T-cell (primary cell): ENCODE measurements at places on chromosomes 16 and 17.

DNA sequence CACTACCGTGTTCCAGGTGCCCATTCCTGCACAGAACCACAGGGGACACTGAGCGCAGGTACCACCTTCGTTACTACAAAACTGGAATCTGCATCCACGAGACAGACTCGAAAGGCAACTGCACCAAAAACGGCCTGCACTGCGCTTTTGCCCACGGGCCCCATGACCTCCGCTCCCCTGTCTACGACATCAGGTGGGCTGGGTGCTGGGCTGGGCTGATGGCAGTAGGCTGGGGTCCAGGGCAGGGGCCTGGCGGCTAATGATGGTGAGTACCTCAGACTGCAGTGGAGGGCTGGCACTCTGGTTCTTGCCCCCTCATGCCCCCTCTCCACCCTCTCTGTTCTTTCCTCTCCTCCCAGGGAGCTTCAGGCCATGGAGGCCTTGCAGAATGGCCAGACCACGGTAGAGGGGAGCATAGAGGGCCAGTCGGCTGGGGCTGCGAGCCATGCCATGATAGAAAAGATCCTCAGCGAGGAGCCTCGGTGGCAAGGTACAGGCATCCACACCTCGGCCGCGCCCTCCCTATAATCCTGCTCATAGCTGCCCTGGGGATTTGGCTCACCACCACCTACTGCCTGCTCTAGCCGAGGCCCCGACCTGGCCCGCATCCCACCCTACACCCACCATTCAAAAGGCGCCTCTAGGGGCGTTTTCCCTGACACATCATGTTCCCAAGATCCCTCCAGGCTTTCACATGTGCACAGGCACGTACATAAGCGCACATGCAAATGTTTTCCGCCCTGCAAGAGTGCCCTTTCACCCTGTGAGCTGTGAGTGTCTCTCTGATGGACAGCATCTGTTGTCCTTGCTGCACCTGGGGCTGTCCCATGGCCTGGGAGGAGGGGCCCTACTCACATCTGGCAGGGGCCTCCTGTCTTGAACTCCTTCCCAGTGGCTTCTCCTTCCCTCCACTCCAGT is 27.7 kb downstream of the UNK start:
- H3K27ac ChIP-seq = no peak overlapping the region
- DNase-seq = no peak
- H3K36me3 ChIP-seq = peaks cover 45% of the 10 kb centered on the region

DNA sequence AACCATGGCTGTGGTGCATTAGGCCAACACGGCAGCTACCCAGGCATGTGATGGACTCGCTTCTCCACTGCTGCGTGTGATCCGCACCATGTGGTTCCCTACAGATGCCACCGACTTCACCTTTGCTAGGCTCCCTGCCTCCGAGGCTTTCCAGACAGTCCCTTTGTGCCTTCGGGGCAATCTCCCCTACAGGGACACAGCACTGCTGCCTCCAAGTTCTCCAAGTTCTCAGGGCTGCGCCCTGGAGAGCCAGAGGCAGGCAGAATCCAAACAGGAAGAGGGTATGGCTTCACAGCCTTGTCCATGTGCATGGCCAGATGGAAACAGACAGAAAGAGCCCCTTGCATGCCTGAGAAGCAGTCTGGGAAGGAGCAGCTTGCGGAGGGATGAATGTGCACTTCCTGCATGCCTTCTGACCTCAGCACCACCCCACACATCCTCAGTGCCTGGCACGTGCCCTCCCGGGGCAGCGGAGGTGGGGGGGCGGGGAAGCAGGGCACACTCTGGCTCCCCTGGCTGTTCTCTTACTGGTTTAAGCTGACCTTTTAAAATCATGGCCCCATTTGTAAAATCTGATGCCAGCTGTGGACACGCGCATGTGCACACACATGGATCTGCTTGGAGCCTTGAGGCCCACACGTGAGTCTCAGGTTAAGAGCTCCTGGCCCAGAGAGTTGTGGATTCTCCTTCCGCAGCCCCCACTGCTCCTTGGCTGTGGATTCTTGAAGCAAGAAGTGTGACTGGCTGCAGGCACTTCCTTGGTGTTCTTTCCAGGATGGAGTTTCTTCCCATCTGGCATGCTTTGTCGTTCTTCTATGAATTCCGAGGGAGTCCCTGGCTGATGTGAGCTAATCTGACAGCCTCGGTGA is 55.3 kb upstream of the MTSS2 start:
- H3K27me3 ChIP-seq = no peaks in the 10 kb centered on the region
- no peak overlapping the region for H3K27ac ChIP-seq
- H3K36me3 ChIP-seq = peaks cover 31% of the 10 kb centered on the region
- H3K4me1 ChIP-seq = peaks cover 33% of the 10 kb centered on the region

- no peaks in the 10 kb centered on the region for H3K27me3 ChIP-seq
- H3K27ac ChIP-seq = no peak overlapping the region
- DNase-seq = no peak
- peaks cover 7% of the 10 kb centered on the region for H3K36me3 ChIP-seq
- no peak overlapping the region for H3K4me3 ChIP-seq
Observed at GRCh38 chr16:9118170-9118569, 26.7 kb downstream of the HAPSTR1 start.

- H3K27me3 ChIP-seq = no peaks in the 10 kb centered on the region
- no peak overlapping the region for H3K27ac ChIP-seq
- H3K4me3 ChIP-seq = no peak overlapping the region
- H3K4me1 ChIP-seq = no peaks in the 10 kb centered on the region
- DNase-seq = no peak
- peaks cover 4% of the 10 kb centered on the region for H3K36me3 ChIP-seq
Observed at GRCh38 chr16:920717-921116, 50.1 kb downstream of the LMF1 start.

GRCh38 chr17:32370426-32370825 is 20.5 kb downstream of the ZNF207 start:
- H3K27ac ChIP-seq = no peak overlapping the region
- peaks cover 11% of the 10 kb centered on the region for H3K36me3 ChIP-seq
- DNase-seq = no peak
- H3K4me1 ChIP-seq = no peaks in the 10 kb centered on the region
- no peaks in the 10 kb centered on the region for H3K27me3 ChIP-seq

DNA sequence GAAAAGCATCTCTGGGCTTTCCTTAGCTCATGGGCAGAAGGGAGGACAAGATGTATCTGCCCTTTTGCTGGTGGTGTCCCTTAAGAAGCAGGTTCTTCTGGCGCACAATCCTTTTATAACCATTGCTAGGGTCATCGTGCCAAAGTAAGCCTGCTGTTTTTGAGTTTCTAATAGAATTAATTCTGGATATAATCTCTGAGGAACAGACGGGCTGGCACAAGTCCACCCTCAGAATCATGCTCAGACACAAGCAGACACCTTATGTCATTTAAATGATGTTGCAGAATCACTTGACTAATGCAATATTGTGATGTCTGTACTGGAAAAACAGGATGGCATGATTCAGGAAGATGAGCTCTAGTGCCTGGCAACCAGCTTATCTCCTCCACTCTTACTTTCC is 18.8 kb upstream of the MMD start:
- H3K4me3 ChIP-seq = no peak overlapping the region
- no peak for DNase-seq
- H3K36me3 ChIP-seq = no peaks in the 10 kb centered on the region
- H3K4me1 ChIP-seq = no peaks in the 10 kb centered on the region

DNA sequence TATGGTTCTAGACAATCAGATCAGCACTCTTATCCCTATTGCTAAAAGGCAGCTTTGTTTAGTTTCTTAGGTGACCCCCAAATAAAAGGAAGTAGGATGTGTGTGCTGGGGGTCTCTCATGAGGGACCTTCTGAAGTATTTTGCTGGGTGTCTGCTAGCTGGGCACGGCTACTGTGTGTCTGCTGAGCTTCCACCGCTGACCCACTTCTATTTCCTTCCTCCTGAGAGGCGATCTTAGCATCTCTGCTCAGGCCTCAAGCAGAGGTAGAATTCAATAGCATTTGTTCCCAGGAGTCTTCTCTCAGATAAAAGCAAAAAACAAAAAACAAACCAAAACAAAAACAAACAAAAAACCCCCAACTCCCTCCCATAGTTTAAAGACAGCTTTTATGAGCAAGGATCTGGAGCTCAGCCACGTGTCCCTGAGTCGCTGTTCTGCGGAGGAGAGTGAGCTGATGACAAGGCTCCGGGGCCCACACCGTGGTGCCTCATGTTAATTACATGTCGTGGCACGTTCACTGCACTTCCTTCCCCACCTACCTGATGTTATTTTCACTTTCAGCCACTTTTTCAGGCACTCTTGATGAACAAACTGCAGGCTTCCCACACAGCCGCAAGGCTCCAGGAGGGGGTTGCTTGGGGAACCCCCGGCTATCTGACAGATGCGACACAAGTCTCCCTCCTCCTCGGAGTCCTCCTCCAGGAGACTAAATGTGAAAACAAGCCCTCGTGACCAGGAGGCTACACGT is 83.5 kb downstream of the MARCHF10 start:
- H3K27ac ChIP-seq = peak overlapping the region; percentile 86
- H3K4me1 ChIP-seq = peaks cover 4% of the 10 kb centered on the region
- DNase-seq = peak; percentile 45
- no peaks in the 10 kb centered on the region for H3K27me3 ChIP-seq

GRCh38 chr17:40433551-40434415 is 9.5 kb upstream of the IGFBP4 start:
- no peak overlapping the region for H3K27ac ChIP-seq
- no peak overlapping the region for H3K4me3 ChIP-seq
- peaks cover 3% of the 10 kb centered on the region for H3K4me1 ChIP-seq
- peak; percentile 7 for DNase-seq
- no peaks in the 10 kb centered on the region for H3K36me3 ChIP-seq

DNA sequence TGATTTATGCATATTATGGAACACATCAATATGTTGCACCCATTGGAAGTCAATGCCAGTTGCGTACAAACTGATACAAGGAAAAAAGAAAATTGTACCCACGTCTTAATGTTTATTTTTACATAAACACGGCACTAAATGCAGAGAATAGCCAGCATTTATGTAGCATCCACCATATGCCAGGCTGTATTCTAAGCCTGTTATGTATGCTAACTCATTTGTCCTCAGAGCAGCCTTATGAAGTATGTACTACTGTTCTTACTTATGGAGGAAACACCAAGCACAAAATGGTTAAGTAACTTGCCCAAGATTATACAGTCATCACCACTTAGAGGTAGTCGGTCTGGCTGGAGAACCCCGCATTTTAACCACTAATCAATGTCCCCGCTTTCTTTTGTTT is 837.9 kb upstream of the RBFOX1 start:
- H3K27me3 ChIP-seq = no peaks in the 10 kb centered on the region
- H3K4me3 ChIP-seq = no peak overlapping the region
- H3K4me1 ChIP-seq = no peaks in the 10 kb centered on the region
- no peaks in the 10 kb centered on the region for H3K36me3 ChIP-seq
- no peak for DNase-seq
- H3K27ac ChIP-seq = no peak overlapping the region

DNA sequence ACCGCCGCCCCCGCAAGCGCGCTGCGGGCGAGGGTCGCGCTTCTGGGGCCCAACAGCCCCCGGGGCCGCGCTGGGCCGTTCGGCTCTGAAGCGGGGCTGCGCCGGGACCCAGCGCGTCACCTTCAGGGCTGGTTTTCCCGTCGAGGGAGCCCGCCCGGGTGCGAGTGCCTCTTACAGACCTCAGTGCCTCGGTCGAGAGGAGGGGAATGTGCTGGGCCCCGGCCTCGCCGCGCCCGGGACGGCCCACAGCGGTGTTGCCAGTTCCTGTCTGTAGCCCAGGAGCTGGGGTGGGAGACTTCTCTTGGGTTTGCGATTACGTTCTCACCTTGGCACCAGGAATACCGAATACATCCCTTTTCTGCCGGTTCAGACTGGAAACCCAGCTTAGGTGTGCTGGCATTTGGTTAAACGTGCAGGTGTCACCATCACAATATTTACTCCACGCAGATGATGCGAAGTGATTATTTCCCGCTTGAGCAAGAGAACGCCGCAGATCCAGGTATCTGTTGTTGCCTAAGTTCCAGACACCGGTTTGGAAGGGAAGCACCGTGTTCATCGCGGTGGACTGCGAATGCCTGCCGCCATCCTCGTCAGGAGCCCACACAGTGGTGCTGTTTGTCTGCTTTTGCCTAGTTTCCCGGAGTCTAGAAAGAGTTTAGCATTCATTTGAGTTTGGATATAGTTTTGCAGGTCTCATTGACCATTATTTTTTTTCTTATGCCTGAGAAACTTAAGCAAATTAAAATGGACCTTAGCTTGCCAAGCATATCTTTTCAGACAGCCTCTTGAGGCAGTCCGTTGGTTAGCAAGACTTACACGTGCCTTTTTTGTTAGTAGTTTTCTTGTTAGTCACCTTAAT is 914 bp downstream of the MAP1LC3B start:
- H3K4me3 ChIP-seq = peak overlapping the region; percentile 52
- H3K4me1 ChIP-seq = peaks cover 17% of the 10 kb centered on the region
- H3K27ac ChIP-seq = peak overlapping the region; percentile 33
- H3K36me3 ChIP-seq = peaks cover 4% of the 10 kb centered on the region

DNA sequence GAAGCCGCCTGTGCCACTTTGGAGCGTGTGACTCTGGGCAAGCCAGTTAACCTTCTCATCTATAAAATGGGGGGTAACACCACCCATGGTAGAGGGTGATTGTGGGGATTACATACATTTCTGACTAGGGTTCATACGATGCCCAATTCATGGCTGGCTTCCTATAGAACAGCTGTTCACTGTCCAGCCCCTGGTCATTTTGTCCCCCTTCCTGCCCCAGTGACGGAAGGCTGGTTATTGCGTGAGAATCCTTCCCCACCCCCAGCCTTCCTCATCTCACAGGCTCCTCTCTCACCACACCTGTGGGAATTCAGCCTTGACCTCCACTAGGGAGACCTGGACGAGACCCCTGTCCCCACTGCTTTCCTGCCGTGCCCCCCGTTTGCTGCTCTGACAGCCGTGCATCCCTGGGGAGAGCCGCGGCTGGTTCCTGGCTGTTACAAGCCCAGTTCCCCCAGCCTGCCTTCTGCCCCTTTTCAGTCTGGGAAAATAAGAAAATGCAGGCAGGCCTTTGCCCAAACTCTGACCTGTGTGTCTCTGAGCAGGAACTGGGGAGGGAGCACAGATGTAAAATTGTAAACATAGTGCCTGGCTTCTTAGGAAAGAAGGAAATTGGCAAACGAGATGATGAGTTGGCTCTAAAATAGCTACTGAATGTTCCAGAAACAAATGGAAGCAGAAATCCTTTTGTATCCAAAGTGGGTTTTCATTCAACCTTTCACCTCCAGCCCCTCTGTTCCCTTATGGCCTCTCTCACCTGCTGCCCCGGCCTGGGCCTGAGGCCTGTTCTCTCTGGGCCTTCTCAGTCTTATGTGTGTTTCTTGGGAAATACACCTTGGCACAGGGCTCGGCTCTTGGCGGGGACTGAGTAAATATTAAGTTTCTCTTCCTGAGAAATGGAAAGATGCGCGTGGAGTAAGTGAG is 67.3 kb downstream of the OR1D5 start:
- no peaks in the 10 kb centered on the region for H3K4me1 ChIP-seq
- no peak overlapping the region for H3K4me3 ChIP-seq
- no peaks in the 10 kb centered on the region for H3K36me3 ChIP-seq
- no peak overlapping the region for H3K27ac ChIP-seq
- no peak for DNase-seq
- H3K27me3 ChIP-seq = no peaks in the 10 kb centered on the region

- peaks cover 51% of the 10 kb centered on the region for H3K27me3 ChIP-seq
- H3K4me3 ChIP-seq = no peak overlapping the region
- no peak overlapping the region for H3K27ac ChIP-seq
- DNase-seq = no peak
Observed at GRCh38 chr17:44375196-44376017, 11.8 kb upstream of the FAM171A2 start.

GRCh38 chr16:19745286-19746010 is 27.4 kb downstream of the IQCK start:
- no peak for DNase-seq
- H3K27ac ChIP-seq = no peak overlapping the region
- H3K27me3 ChIP-seq = no peaks in the 10 kb centered on the region
- H3K4me3 ChIP-seq = no peak overlapping the region
- no peaks in the 10 kb centered on the region for H3K36me3 ChIP-seq
